CD4-positive, alpha-beta T cell (primary cell): ENCODE measurements at places on chromosomes 3 and 15. TPM values are rescaled to one million over a fixed set of nuclear protein-coding genes. Genes with fewer than 3 reads are reported as not detected.

IQCF5 gene
- total RNA-seq = not detected

GRCh38 chr3:194396859-194397756, 2.0 kb downstream of the GP5 start:
- DNase-seq = peak; percentile 57

LRRC58 gene
- 16.6 TPM for total RNA-seq

PAQR5 gene
- total RNA-seq = not detected

SERINC4 gene
- total RNA-seq = not detected

GRCh38 chr3:77467702-77468625, 428.1 kb downstream of the ROBO2 start:
- no peak for DNase-seq

USP50 gene
- total RNA-seq = not detected

ILDR1 gene
- total RNA-seq = not detected

TGM5 gene
- not detected for total RNA-seq

DNA sequence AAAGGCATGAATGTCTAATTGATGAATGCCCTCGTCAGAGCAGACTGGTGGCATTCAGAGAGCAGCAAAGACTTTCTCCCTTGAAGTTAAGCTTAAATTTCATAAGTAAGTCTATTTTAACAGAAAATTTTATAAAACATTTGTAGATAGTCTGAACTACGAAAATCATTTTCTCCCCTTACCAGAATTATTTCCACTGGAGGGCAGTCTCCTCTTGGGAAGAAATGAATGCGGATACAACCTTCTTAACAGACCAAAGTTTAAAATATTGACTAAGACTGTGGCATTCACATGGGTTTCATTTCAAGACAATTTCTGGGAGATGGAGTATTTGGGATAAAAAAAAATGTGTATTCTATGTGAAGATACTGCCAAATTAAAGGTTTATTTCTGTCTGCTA, 669.0 kb downstream of the FHIT start:
- no peak for DNase-seq

CLRN1 gene
- total RNA-seq = not detected

STAB1 gene
- total RNA-seq = 1.5 TPM

DNA sequence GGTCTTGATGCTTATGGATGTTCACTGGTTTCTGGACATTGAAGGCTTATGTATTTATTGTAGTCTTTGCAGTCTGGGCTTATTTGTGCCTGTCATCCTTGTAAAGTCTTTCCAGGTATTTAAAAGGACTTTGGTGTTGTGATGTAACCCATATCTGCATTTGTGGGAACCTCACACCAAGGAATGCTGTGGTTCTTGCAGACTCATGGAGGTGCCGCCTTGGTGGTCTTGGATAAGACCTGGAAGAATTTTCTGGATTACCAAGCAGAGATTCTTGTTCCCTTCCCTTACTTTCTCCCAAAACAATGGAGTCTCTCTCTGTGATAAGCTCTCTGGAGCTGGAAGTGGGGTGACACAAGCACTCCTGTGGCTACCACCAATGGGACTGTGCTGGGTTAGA, 363.5 kb upstream of the NECTIN3 start:
- no peak for DNase-seq

GRCh38 chr3:36751326-36751725, 13.0 kb downstream of the DCLK3 start:
- DNase-seq = no peak

HES1 gene
- 1.5 TPM for total RNA-seq

GRCh38 chr3:36941162-36941561, 3.7 kb downstream of the TRANK1 start:
- no peak for DNase-seq

- DNase-seq = no peak
Observed at GRCh38 chr15:43214169-43214568, 6.6 kb downstream of the EPB42 start.

DNA sequence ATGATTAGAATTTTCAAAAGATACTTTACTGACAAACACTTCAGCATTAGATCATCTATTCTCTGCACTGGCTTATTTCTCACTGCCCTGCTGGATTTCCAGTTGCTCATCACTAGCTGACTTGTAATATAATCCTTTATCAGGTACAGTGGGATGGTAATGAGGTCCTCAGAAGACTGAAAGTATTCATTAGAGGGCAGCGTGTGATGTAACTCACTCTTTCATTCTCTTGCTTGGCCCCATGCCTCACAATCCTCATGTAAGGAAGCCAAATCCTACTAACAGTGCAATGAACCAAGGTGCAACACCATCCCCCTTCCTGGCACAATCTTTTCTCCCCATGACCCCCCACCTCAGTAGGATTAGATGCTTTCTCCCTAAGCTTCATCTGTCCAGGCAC, 289.9 kb downstream of the CTNNB1 start:
- DNase-seq = no peak

DNA sequence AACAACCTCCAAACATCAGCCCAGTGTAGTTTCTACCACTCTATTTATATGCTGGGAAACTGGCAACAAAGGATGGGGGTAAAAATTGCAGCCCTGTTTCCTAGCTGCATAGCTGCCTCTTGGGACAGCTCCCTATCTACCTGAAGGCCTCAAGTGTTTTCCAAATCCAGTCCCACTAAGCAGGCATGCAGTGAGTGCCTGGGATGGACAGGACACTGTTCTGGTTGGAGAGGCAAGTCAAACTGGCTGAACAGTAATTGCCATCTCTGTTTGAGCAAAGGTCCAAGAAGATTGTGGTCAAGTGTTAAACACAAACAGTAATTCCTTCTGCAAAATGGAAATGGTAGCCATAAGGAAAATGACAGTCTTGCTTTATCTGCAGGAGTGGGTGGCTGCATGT, 125.4 kb downstream of the FMN1 start:
- DNase-seq = no peak

DNA sequence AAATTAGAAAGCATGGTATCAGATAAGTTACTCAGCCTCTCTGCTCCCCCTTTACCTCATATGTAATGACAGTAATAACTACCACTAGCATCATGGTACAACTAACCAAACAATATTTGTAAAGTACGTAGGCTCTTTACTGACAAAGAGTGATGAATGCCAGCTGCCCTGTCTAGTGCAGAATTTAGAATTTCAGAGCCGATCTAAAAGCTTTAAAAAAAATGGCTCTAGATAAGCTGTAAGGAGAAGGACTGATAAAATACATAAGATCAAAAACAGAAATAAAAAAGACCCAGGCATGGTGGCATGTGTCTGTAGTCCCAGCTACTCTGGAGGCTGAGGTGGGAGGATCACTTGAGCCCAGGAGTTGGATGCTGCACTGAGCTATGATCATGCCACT, 424.1 kb downstream of the MAGI1 start:
- no peak for DNase-seq

DNA sequence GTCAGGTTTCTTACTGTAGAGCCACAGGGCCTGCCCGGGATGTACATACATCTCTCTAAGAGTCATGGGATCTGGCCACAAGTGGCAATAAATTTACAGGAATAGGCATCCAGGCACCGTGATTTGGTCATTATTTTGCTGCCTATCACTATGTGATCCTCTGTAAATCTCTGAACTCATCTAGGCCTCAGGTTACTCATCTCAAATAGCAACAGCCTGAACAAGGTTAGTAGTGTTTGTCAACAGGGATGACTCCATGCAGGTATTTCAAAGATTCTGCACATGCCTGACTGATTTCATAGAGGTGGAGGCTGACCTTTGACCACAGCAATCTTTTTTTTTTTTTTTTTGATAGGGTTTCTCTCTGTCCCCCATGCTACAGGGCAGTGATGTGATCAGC, 88.8 kb upstream of the TBL1XR1 start:
- DNase-seq = no peak

DNA sequence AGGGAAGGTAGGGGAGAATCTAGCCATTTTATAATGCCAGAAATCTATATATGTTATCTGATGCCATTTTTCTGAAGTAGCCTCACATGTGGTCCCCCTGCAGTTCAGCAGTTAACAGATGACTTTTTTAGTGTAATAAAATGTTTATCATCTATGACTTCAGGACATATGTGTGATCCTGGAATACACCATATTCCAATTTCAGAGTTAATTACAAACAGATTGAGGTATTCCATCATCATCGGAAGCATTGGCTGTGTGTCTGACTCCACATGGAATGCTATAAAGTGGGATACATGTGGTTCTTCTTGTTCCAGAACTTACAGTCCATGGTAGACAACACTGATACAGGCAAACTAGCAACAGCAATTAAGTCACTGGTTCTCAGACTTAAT, 45.9 kb upstream of the LIMD1 start:
- DNase-seq = no peak

DNA sequence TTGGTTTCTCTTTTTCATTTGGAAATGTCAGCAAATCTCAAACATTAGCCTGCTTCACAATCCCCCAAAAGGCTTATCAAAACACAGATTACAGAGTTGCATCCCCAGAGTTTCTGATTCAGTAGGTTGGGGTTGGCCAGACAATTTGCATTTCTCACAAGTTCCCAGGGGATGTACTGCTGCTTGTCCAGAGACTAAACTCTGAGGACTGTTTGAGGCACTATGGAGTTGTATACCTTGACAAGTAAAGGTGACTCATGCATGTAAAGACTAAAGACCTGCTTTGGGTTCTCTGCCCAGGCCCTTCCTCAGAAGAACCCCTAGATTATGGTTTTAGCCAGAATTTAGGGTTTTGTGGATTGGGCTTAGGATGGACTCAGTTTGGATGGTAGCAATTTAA, 151.1 kb upstream of the ARHGEF26 start:
- DNase-seq = no peak
